Hippocampal formation (tissue), 2 donors: ENCODE measurements at places on chromosomes 13 and 19.

GRCh38 chr13:44425041-44425814 is 51.6 kb downstream of the SERP2 start:
- no peak for DNase-seq

DNA sequence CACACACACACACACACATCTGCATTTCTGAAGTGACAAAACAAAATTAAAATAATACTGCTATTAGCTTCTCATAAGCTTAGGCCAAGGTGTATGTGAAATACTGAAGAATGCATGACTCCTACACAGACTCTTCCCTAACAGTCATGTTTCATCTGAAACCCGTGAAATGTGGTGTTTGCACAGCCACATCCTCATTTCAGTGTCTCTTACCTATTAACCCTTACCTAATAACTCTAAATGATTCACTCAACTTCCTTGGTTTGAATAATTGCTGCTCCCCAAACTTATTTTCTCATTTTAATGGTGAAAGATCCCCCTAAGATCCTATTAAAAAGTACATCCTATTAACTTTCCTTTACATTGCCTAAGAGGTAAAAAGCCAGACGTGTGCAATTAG is 117.6 kb downstream of the MIPEP start:
- no peak for DNase-seq

GRCh38 chr19:13133241-13133870 is 15.3 kb downstream of the NACC1 start:
- DNase-seq: no peak

GRCh38 chr13:51881296-51881695 is 19.5 kb downstream of the CCDC70 start:
- DNase-seq: no peak

DNA sequence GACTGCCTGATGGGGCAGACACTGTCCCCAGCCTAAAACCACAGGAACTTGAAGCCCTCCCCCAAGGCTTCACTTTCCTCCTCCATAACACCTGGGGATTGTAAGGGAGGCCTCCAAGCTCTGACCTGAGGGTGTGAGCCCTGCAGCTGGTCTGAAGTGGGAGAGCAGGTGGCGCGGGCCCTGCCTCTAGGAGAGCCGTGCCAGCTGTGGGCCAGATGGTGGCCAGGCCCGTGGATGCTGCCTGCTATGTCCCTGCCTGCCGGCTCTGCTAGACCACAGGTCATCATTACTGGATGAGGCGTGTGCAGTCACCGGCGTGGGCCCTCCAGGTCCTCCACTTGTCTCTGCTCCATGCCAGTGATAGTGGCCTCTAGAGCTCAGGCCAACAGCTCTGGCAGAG is 3.5 kb upstream of the KLHL26 start:
- DNase-seq: no peak

DNA sequence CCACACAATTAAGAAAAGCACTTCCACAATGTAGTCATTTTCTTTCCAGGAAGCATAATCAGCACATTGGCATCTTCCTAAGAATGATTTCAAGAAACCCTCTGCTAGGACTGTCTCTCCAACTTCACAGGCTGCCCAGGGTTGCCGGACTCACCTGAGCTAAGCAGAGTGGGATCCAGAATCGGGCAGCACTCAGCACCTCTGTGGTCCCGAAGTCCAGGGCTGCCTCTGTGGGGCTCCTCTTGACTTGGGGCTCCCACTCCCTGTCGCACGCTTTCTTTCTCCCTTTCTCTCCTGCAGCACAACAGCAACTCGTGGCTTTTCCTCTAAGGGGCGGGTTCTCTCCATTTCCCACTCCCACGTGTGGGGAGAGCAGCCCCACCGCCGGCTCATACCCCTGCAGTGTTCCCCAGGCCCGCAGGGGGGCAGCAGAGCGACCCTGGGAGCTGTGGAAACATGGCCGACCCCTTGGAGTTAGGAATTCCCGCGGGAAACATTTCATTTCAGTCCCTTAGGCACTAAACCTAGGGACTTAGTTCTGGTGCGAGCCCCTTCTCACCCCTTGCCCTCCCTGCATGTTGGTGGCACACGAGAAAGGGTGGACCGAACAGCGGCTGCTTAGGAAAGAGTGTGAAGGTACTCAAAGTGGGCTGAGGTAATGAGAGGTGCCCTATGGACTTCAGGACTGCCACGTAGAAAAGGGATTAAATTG is at the start of gene TMEM272:
TMEM272 (minus strand) TSS at position 316 of the 712 bp plus-strand sequence. CDS start 6,647 bp downstream, outside the sequence.
- DNase-seq: no peak

DNA sequence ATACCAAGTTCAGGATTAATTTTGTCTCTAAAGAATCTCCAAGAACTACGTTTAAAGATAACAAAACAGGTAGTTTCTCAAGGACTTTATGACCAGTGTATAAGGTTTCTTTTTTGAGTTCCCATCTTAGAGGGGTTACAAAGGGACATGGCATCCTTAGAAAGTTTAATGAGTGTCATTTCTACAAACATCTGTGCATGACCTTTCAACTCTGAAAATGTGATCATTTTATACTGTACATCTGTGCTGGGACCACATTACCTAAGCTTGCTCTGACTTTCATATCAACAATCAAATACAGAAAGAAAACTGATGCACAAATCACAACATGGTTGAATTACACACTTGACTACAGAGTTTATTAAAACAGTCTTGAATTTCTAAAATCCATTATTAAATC is 37.1 kb downstream of the KLF12 start:
- no peak for DNase-seq

- no peak for DNase-seq
These were observed 12.1 kb upstream of the MYCBP2 start for GRCh38 chr13:77338961-77339401.

DNA sequence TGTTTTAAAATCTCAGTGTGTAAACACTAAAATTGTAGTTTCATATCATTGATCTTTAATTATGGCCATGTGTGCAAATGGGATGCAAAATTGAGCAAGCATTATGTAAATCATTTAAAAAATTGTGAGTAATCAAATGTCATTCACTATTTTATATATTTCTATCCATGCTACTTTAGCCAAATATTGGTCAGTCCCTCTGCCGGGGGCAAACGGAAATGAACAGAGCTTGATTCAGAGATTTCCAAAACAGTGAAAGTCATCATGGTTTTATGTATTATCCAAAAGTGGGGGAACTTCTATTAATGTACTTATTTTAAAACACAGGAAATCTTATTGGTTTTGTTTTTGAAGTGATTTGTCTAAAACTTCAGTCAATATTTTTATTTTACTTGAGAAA is 219.1 kb downstream of the IRS2 start:
- DNase-seq: no peak

- DNase-seq: no peak
These were observed 877 bp upstream of the NLRP11 start for GRCh38 chr19:55832676-55833075.

DNA sequence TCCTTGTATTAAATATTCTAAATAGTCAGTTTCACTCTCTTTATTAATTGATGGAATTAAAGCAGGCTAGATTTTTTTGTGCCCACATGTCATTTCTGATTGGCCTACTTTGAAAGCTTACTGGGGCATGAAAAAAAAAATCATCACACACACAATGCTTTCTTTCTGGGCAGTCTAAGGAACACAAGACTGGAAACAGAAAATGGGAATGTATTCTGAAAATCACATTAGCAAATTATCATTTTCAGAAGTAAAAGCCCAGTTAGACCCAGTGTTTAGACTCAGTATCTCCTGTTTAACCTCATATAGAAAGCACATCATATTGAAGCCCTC is 339.4 kb downstream of the SPRY2 start:
- DNase-seq: no peak

DNA sequence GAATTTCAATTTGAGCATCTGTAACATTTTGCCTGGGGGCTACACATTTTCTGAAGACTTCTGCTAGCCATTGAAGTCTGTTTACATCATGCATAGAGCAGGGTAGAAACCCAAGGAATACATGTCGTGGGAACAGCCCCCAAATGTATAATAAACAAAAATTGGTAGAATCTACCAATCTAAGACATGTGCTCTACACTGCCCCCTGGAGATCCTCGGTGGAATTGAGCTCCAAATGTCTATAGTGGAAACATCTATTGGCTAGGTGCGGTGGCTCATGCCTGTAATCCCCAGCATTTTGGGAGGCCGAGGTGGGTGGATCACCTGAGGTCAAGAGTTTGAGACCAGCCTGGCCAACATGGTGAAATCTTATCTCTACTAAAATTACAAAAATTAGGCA is 57.3 kb downstream of the MBD3L2B start:
- no peak for DNase-seq

DNA sequence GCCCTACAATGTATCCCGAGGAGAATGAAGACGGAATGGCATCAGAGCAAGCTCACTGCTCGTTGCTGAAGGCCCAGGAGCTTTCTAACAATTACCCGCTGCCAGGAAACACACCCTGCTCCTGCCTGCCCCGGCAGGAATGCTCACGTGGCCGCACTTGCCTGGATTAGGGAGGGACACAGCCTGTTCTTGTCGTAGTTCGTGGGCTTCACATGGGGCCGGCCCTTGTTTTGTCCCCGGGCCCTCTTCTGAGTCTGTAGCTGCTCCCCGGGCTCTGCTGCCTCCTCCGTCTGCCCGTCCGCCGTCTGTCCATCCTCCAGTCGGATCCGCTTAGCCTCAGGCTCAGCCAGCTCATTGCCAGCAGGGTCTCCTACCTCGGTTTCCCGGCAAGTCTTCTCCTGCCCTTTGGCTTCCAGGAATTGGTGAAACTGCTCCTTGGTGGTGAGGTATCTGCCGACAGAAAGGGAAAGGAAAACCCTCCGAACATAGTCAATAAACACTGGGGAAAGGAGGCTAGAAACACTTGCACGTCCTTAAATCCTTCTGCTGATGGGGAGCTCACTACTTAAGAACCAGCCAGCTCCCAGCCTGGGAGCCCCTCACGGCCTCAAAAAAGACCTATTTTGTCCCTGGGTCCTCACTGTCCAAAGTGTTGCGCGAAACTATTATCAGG is 941 bp downstream of the DUS3L start:
- no peak for DNase-seq

DNA sequence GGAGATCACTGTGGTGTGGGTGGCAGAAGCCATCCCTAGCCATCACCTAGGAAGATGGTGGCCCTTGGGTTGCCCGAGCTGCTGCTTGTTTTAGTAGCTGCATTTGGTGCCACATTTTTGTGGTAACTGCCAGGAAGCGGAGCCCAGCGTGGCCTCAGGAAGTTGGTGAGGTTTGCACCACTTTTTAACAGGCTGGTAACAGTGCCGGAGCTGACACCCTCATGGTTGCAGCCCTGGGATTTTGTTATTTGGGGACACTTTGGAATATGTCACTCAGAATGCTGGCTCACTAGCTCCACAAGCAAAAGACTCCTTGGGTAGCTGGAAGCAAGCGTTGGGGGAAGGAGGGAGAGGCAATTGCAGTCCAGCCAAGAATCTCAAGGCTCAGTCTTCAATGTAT is 22.1 kb downstream of the ACTN4 start:
- DNase-seq: no peak

DNA sequence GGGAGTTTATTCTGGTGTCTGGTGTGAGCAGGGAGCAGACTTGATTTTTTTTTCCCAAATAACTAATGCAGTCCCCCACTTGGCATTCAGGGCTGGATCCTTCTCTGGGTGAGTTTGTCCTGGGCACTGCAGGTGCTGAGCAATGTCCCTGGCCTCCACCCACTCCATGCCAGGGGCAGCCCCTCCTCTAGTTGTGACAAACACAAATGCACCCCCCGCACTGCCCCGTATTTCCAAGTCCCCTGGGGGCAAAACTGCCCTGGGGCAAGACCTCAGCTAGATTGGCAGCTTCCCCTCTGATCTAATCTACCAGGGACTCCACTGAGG is 6.4 kb downstream of the MOB3A start:
- DNase-seq: no peak

GRCh38 chr19:37817180-37817981 is 38.0 kb upstream of the ZNF573 start:
- peak; percentile 32 for DNase-seq

DNA sequence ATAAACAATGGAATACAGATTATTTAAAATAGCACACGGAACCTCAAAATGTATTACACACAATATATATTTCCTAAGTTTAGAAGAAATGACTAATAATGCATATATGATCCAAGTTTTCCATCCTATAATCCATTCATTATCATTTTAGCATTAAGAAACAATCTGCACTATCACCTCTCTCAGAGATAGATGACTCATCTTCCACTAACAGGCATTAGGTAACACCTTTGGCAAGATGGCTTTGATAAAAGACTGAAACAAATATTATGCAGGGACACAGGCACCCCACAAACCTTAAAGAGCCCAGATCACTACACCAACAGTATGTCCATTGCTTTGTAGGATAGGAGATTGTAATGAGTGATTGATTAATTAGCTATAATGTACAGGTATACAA is 4.1 kb downstream of the ENOX1 start:
- no peak for DNase-seq

DNA sequence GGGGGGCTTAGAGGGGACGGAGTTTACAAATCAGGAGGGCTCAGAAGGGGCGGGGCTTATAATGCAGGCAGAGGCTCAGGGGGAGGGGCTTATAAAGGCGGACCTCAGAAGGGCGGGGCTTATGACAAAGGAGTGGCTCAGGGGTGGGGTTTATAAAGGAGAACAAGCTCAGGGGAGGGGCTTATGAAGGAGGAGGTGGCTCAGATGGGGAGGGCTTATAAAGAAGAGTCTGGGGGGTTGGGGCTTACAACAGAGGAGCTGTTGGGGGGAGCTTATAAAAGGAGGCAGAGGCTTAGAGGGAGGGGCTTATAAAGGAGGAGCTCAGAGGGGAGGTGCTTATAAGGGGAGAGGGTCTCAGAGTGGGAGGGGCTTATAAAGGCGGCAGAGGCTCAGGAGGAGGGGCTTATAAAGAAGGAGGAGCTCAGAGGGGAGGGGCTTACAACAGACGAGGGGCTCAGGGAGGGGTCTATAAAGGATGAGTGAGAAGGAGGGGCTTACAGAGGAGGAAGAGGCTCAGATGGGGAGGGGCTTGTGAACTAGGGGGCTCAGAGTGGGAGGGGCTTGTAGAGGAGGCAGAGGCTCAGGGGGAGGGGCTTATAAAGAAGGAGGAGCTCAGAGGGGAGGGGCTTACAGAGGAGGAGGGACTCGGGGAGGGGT is 1.0 kb downstream of the SMIM24 start:
- no peak for DNase-seq

- DNase-seq: peak; percentile 54
These were observed 106.1 kb downstream of the RGCC start for GRCh38 chr13:41563341-41563983.

- DNase-seq: no peak
These were observed 692.6 kb downstream of the DIAPH3 start for GRCh38 chr13:59471106-59471505.

- DNase-seq: peak; percentile 7
These were observed 238.8 kb upstream of the PCDH20 start for GRCh38 chr13:61654481-61654880.

GRCh38 chr19:49469828-49470614 is 4.0 kb upstream of the FLT3LG start:
- DNase-seq: no peak

DNA sequence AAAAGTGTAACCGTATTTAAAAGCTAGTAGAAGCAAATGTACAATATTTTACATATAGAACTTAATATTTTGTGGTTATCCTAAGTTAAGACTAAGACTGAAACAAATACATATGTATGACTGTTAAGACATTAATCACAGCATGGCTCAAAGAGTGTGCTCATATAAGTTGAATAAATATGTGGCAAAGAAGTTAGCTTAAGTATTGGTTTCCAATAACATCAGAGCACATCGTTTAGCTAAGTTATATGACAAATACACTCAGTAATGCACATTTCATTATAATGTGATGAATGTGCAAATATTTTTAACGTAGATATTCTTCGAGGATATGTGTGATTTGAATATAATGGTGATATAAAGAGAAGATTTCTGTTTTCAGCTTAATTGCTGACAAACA is 253.8 kb downstream of the SLITRK5 start:
- no peak for DNase-seq

- no peak for DNase-seq
These were observed 10.6 kb downstream of the FZR1 start for GRCh38 chr19:3516675-3517207.
